ENCODE measurements at places on chromosomes 16 and 17.
A peak's percentile ranks its signal among the peaks of the same experiment; 100 is the strongest.

DNA sequence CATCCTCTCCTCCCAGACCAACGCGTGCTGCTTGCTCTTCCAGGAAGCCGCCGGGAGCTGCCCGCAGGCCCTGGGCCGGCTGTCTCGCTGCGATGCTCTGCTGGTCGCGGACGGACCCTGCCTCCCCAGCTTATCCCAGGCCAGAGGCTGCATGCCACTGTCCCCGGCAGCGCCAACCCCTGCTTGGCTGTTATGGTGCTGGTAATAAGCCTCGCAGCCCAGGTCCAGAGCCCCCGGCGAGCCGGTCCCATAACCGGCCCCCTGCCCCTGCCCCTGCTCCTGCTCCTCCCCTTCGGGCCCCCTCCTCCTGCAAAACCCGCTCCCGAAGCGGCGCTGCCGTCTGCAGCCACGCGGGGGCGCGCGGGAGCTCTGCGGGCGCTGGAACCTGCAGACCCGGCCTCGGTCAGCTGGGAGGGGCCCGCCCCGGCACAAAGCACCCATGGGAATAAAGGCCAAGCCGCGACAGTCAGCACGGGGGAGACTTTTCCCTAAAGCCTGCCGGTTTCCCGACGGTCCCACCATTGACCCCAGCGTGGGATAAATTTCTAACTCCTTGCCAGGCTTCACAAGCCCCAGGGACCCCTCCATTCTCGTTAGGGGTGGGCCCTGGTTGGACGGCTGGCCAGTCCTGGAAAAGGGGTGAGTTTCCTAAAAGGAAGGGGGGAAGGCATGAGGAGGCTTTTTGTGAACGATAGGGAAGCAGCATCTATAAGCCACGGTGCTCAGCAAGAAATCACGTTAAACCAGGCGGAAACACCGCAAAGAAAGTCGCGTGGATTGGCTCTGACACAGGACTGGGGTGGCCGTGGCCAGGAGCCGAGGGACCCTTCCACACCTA, 11.2 kb downstream of the ENPP7 start:
- peak; percentile 73 for DNase-seq

DNA sequence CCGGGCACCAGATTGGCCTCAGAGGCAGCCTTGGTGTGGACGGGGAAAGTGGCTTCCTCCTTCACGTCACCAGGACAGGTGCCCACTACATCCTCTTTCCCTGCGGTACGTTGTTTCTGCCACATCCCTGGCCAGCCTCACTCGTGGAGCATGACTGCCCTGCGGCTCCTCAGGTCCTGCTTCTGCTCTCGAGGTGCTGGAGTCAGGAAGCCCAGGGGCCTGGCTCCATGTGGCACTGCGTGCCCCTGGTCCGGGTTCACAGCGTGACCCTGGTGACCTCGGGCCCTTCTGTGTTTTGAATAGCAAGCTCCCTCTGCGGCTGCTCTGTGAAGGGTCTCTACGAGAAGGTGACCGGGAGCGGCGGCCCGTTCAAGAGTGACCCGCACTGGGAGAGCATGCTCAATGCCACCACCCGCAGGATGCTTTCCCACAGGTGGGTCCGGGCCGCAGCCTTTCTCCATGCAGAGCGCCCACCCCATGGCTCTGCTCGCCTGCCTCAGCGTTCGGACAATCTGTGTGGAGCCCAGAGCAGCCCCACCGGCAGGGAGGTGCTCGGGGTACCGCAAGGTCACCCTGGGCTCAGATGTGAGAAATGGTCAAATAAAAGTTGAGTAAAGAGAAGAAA, 13.5 kb downstream of the RGS11 start:
- DNase-seq = no peak

- no peak for DNase-seq
These were observed 204.0 kb downstream of the XYLT1 start for GRCh38 chr16:17266608-17267313.

- no peak for DNase-seq
These were observed 20.9 kb upstream of the PYY start for GRCh38 chr17:43974382-43975266.

GRCh38 chr16:23222929-23223328, 40.4 kb downstream of the SCNN1G start:
- no peak for DNase-seq

DNA sequence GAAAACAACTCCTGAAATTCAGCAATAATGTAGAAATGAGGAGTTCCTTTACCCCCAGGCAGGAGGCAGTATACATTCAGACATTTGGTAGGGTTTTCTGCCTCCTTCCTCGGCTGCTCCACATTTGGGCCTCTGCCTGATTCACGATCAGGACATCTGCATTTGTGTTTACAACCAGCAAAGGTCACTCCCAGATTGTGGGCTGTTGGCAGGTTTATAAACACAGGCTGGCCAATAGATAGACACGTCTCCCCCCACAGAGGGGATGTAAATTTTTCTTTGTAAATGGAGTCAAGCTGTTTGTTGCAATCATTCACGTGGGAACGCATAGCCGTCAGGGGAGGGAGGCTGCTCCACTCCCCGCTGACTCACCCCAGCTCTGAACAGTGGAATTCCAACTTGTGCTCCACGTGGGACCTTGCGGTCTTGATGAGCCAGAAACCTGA, 252.1 kb upstream of the N4BP1 start:
- DNase-seq = peak; percentile 60

GRCh38 chr16:77541165-77541564, 106.3 kb upstream of the ADAMTS18 start:
- DNase-seq = no peak

DNA sequence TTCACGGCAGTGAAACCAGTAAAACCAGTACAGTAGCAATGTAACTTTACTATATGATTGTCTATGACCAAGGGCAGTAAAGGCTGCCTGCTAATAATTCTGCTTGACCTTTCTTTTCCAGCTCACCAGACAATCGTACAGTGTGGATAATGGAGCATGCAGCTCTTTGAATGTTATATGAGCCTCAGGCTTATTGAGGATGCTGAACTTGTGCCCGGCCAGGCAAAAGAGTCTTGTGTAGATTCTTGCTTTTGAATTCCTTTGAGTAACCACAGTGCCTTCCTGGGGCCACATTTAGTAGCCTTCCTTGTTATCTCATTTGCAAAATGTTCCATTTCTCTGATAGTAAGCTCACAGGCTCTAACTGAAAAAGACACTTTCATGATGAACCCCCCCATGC, 131.8 kb downstream of the CDH11 start:
- DNase-seq = no peak

DNA sequence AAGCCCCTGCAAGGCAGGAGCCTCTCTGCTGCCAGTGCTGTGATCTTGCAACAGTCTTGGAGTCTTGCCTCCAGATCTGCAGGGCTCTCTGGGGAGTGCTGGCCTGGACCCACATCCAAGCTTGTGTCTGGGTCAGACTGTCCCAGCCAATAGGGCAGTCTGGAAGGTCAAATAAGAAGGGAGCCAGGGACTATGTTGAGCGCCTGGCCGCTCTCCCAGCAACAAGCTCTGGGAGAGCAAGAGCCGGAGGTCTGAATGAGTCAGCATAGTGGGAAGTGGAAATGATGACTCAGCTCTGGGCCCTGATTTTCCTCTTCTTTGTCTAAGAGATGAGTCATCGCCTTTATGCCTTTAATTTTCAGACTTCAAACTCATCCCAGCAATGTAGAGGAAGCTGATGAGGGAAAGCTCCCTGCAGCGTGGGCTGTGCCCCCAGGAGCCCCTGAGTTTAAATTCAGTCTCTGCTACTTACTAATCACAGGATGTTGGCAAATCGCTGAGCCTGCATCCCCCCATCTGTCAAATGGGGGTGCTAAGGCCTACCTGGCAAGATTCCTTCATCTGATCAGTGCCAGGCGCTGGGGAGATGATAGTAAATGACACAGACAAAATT, 43.6 kb upstream of the HAPSTR1 start:
- DNase-seq = peak; percentile 98

DNA sequence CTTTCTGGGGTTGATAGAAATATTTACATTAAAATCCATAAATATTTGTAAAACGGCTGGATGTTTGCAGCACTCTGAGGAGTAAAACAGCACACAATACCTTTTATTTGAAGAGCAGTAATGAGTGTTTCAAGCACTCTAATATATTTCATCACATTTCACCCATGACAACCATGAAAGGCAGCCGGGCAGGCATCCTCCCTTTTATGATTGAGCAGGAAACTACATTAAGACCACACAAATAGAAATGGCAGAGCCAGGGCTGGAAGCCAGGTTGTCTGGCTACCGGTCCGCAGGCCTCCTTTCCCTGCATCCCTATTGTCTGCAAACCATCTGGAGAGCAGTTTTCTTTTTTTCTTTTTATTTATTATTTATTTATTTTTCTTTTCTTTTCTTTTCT, 23.1 kb upstream of the GPRC5C start:
- DNase-seq = no peak

- DNase-seq = no peak
These were observed 12.1 kb downstream of the NDUFAF8 start for GRCh38 chr17:81251094-81251708.

DNA sequence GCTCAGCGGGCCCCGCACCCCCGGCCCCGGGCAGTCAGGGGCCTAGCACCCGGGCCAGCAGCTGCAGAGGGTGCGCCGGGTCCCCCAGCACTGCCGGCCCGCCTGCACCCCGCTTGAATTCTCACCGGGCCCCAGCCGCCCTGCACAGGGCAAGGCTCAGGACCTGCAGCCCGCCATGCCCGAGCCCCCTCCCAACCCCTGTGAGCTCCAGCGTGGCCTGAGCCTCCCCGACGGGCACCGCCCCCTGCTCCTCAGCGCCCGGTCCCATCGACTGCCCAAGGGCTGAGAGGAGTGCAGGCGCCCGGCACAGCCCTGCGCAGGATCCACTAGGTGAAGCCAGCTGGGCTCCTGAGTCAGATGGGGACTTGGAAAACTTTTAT, 1.7 kb upstream of the BRCA1 start:
- DNase-seq = no peak

- no peak for DNase-seq
These were observed 7.7 kb downstream of the IGSF6 start for GRCh38 chr16:21644674-21645073.

DNA sequence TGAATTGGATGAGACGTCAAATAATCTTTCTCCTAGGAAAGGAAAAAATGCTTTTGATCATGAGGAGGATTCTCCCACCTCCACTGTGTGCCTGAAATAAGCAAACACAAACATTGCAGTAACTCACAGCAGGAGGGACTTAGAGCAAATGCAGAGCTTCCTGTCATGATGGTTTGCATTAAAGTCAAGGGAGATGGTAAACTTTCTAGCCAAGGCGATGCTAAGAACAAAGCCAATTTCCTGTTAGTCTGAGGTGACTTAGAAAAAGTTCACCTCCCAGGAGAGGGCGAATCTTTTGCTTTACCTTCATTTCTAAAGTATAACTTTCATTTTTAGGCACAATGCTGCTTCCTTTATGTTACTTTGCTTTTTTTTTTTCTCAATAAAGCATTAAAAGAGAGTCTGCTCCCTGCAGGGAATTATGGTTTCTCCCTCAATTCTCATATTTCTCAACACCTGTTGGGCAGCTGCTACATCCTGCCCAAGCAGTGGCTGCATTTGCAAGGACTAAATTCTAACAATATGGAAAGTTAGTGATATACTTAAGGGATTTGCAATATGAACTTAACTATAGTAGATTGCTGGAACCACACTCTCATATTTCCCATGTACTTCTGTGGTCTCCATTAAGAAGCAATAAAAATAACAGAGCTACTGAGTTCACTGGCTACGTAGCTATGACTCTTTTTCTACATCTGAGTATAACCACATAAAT, 175.6 kb downstream of the PCTP start:
- DNase-seq = no peak
